ENCODE measurements at places on chromosomes 1 and 21.

GRCh38 chr1:203507759-203508158 lies 13.8 kb downstream of the OPTC start:
- no peak for DNase-seq

- DNase-seq: no peak
Observed at GRCh38 chr1:185042737-185043136, 2.6 kb upstream of the RNF2 start.

- DNase-seq: no peak
Observed at GRCh38 chr1:58975888-58976287, 192.0 kb upstream of the JUN start.

DNA sequence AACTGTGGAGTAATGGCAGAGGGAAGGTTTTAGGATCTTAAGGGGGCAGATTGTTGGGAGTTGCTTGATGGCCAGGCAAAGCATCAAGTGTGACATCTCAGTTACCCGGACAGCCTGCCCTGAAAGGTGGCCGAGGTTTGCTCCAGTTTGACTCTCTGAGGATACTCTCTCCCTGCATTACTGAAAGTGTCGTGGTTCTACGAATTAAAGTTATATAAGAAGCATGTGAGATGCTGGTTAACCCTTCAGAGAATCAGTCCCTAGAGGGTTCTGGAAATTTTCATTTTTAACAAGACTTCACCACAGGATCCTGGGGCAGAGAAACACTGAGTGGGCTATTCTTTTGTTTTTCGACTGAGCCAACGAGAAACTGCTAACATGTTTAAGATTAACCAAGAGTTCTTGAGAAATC lies 689 bp upstream of the ZNF644 start:
- no peak for DNase-seq

GRCh38 chr1:103063921-103064320 lies 44.4 kb downstream of the COL11A1 start:
- DNase-seq: no peak

DNA sequence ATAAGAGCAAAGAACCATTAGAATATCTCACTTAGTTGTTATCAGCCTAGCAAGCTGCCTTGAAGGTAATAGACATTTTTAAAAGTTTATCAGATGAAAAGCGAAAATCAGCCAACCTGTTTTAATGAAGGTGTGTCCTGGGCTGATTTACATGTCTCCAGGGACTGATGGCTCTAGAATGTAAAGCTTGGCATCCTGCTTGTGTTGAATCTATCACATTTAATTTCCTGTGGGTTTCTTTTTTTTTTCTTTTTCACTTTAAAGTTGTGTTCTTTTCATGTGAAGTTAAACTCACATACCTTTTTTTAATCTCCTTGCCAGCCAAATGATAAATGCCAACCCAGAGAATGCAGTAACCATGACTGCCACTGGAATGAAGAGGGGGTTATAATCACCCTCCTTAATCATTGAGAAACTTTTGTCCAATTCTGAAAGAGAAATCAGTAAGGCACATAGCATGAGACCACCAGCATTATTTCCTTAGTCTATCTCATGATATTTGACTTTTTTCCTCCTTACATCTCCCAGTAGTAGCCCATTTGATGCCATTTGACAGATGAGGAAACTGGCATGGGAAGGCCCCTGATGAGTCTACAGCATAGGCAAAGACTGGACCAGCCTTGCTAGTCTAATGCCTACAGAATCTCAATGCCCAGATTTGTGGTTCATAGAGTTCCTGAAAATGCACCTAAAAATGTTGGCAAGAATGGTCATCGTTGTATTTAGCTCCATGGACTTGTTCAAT lies 10.0 kb downstream of the SELL start:
- no peak for DNase-seq

GRCh38 chr21:17915976-17916375 lies 96.8 kb upstream of the C21orf91 start:
- no peak for DNase-seq

- DNase-seq: no peak
Observed at GRCh38 chr21:33666153-33666552, 23.9 kb downstream of the ITSN1 start.

GRCh38 chr1:209884665-209885117 lies 53.3 kb upstream of the SYT14 start:
- DNase-seq: no peak

- DNase-seq: no peak
Observed at GRCh38 chr1:93804412-93804811, 74.6 kb downstream of the DNTTIP2 start.

DNA sequence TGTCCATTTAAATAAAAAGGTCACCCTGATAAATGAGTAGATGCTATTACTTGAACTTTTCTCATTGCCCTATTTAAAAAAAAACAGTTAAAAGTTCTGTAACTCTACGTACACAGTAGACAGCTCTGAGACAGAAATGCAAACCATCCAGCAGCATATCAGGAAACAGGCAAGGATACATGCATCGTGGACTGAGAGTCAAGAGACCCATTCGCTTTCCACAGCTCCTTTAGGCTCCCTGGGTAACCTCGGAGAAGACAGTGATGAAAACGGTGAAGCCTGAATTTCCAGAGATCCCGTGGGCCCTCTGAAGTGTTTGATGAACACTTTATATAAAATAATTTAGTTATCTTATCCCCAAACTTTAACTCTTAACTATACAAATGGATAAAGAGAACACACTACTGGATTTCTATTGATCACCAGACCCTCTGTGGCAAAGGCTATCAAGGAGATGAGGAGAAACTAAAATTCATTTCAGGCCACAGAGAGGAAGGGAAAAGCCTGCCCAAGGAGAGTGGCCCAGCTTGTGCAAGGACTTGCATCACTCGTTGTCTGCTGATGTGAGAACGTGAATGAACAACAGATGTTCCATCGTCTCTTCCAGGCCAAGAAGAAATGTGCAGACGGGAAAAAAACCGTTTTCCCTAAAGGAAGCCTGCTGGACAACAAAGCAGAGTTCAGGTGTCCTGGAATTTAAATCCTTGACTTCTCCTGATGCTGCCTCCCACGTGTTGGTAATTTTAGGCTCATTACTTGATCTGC lies 131.0 kb downstream of the TGFBR3 start:
- no peak for DNase-seq

GRCh38 chr1:200753650-200754198 lies 15.0 kb downstream of the CAMSAP2 start:
- no peak for DNase-seq

DNA sequence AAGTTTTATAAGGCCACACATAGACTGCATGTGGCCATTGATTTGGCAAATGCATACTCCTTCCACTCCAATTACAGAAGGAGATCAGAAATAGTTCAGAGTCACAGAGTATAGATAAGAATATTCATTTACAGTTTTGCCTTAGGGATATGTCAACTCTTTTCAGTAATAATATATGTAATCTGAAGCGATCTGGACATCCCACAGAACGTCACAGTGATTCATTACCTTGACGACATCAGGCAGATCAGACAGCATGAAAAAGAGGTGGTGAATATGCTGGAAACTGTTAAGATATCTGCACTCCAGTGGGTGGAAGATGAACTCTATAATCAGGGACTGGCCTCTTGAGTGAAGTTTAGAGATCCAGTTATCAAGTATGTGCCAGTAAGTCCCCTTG lies 240.4 kb downstream of the DPYD start:
- DNase-seq: no peak

GRCh38 chr1:89041119-89041641 lies 18.5 kb upstream of the GBP3 start:
- DNase-seq: no peak

- no peak for DNase-seq
Observed at GRCh38 chr1:58180537-58180936, 366.0 kb downstream of the OMA1 start.

- no peak for DNase-seq
Observed at GRCh38 chr1:226730836-226731235, 8.2 kb downstream of the ITPKB start.

DNA sequence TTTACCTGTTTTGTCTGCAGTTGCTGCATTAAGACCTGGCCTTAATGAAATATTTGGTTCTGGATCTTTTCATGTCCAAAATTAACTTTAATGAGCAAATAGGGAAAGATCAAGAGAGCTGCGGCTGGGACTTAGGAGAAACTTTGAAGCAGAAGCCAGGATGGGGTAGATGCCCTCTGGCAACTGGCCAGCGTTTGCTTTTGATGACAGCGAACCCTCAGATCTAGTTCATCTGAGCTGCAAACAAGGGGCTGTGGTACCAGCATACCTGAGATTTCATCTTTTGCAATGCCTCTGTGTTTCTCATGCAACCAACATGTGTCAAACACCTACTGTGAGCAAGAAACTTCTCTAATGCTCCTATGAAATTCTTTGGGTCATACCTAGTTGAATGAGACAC lies 13.0 kb upstream of the TEDDM1 start:
- no peak for DNase-seq
